HFFc6 (cell line): ENCODE measurements at places on chromosomes 2 and 18. TPM values are rescaled to one million over a fixed set of nuclear protein-coding genes. Genes with fewer than 3 reads are reported as not detected.

Gene TRIM43B
- total RNA-seq, result not detected in 3 replicates

Gene AOX1
- total RNA-seq, result 43.4 to 61.2 TPM (median 47.1 TPM) in 3 replicates

Gene UGT1A8
- not detected in 3 replicates for total RNA-seq

Gene SLC8A1
- 71.5 to 97.1 TPM (median 72.4 TPM) in 3 replicates for total RNA-seq
